Nephron progenitor cell (in vitro differentiated cells): ENCODE measurements at places on chromosomes 4 and X.

DNA sequence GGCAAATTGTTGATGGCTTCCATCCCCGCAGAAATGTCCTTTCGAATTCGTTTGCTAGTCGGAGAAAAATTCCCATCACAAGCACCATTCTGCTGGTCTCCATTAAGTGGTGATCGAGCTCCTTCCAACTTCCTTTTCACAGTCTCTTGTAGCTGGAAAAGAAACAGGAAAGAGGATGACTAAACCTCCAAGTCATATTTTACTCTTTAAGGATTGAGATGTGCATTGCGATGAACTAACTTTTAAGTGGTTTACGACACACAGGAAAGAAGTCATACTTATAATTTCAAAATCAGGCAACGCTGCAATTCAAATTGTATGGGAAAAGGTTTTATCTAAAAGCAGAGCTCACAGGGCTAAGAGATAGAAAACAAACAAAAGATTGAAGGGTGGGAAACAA is 225.2 kb downstream of the MGST2 start:
- DNase-seq = no peak

DNA sequence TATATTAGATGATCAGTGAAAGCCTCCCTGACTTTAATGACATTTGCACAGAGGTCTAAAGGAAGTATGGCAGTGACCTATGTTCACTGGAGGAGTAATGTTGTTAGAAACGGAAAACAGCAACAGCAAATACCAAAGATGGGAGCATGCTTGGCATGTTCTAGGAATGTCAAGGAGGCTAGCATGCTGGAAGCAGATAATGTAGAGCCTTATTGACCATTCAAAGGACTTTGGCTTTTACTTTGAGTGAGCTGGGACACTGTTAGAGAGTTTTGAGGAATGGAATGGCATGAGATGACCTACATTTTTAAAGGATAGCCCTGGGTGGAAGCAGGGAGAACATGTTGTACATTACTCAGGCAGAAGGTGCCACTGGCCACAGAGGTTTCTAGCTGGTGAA is 6.0 kb downstream of the RPA4 start:
- DNase-seq = no peak

- DNase-seq = no peak
Observed at GRCh38 chr4:27360790-27361267, 500.2 kb downstream of the STIM2 start.

- no peak for DNase-seq
Observed at GRCh38 chrX:133979641-133980230, 5.7 kb downstream of the GPC3 start.

- DNase-seq = no peak
Observed at GRCh38 chr4:127047930-127048329, 584.8 kb upstream of the INTU start.

GRCh38 chrX:132114607-132115006 is 13.2 kb downstream of the FRMD7 start:
- DNase-seq = no peak

- no peak for DNase-seq
Observed at GRCh38 chr4:127959794-127960193, 5.2 kb downstream of the MFSD8 start.

- DNase-seq = no peak
Observed at GRCh38 chr4:139898293-139898692, 232.7 kb downstream of the MGST2 start.

GRCh38 chr4:108762559-108763225 is at the start of gene ETNPPL:
Gene ETNPPL, minus strand, starts transcription at chr4:108763053. Its CDS starts 155 bp downstream, at chr4:108762898.
- peak; percentile 77 for DNase-seq
